ENCODE measurements at places on chromosomes 4 and X. TPM values are rescaled to one million over a fixed set of nuclear protein-coding genes. Genes with fewer than 3 reads are reported as not detected.

GRCh38 chr4:164799410-164799809 lies 45.5 kb downstream of the SMIM31 start:
- DNase-seq = no peak

- no peak for DNase-seq
Measured at GRCh38 chrX:132716006-132716405, 227.2 kb upstream of the MBNL3 start.

DNA sequence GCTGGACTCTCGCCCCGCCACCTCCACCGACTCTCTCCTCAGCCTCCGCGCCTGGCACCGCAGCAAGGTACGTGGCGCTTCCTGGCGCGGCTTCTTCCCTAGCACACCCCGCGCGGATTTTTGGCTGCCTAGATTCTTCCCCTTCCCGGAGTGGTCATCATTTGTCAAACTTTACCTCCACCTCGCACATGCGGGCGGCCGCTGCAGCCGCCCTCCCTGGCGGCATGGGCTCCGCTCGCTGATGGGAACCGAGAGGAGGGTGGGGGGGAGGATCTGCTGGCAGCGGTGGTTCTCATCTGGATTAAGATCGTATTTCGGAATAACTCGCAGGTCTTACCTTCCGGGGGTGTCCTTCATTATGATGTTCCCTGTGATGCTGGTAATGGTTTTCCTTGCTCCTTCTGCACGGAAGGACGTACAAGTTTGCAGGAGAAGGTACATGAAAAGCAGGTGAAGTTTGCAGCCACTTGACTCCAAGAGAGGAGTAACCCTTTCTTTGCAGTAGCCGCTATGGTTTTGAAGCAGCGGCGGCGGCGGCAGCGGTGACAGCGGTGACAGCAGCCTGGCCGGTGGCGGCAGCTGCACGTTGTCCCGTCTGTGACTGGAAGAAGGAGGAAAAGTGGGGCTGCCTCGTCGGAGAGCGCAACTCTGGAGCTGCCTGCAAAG lies 2183.9 kb upstream of the TENM3 start:
- no peak for DNase-seq

DNA sequence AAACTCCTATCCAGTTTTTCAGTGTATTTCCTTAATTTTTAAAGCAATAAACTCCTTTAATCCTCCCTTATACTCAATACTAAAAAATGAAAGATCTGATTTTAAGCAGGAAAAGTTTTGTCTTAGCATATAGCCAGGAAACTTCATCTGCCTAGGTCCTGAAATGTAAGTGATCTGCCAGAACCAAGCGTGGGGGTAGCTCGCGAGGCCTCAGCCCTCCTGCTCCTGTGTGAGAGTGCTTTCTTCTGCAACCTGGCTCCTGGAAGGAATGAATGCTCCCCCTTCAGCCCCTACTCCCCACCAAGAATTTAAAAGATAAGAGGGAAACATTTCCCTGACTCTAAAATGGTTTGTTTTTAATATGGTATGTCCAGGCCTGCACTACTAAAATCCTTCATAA lies 160.1 kb downstream of the CBR4 start:
- no peak for DNase-seq

The CLCN4 gene
- 1.2 TPM for total RNA-seq

The SYTL5 gene
- total RNA-seq = 0.17 TPM

The MRPL1 gene
- total RNA-seq = 54.2 TPM

GRCh38 chrX:2549876-2550275 lies 49.1 kb upstream of the DHRSX start:
- no peak for DNase-seq

- no peak for DNase-seq
Measured at GRCh38 chrX:32745323-32745722, 466.0 kb downstream of the DMD start.

GRCh38 chr4:184331268-184331995 lies 113.8 kb upstream of the ENPP6 start:
- no peak for DNase-seq

DNA sequence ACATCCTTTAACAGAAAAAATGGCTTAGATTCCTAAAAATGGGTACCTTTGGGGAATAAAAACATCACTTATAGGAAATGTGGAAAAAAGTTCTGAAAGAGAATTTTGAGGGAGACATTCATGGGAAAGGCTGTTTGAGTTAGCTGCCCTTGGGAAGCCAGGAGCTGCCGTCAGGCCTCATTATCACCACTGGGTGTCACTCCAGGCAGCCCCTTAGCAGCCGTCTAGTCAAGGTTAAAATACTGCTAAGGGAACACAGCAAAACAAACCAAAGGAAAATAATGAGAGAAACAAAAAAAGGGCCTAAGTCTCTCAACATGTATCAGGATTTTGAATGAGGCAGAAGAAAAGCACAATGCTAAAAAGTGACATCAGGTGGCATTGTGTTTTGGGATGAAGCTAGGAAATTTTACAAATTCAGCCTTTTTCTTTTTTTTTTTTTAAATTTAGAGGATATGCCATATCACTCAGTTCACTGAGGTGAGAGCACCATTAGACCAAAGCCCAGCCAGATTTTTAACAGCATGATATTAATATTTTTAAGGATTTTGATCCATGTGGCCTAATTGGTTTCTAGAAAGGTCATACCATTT lies 235.3 kb downstream of the GPAT3 start:
- DNase-seq = peak; percentile 13

GRCh38 chr4:165493359-165493758 lies 114.6 kb downstream of the CPE start:
- no peak for DNase-seq

GRCh38 chrX:70421618-70422017 lies 1.5 kb upstream of the GDPD2 start:
- no peak for DNase-seq

GRCh38 chr4:52752936-52753335 lies 1.7 kb upstream of the ERVMER34-1 start:
- no peak for DNase-seq

The SMR3B gene
- not detected for total RNA-seq

DNA sequence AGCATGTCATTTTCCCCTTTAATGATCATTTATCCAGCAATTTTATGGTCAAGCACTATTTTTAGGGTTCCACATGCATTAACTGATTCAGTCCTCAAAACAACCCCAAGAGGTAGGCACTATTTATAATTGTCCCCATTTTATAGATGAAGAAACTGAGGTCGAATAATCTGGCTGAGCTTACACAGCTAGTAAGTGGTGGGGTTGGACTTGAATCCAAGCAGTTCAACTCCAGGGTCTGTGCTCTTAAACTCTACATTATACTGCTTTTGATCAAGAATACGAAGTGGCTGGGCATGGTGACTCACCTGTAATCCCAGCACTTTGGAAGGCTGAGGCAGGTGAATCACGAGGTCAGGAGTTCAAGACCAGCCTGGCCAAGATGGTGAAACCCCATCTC lies 3.2 kb upstream of the CHRNA9 start:
- DNase-seq = no peak

GRCh38 chrX:87409113-87409841 lies 108.3 kb upstream of the KLHL4 start:
- peak; percentile 91 for DNase-seq

The XK gene
- total RNA-seq = 0.63 TPM

The RASSF6 gene
- 5.9 TPM for total RNA-seq

DNA sequence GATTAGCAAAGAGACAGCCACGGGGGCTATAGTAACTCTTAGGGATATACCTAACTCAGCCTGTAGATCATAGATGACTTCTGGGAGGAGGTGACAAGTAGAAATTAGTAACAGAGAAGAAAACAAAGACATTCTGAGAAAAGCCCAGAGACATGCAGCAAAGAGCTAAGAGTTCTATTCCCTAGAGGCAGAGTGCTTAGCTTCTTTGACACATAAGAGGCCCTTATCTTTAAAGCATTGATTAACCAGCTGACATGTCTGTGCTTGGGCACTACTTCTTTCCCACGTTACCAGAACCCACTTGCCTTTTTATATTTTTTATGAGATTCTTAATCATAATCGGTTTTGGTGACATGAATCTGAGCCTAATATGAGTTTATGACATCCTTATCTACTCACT lies 179.5 kb downstream of the GABRB1 start:
- DNase-seq = no peak

DNA sequence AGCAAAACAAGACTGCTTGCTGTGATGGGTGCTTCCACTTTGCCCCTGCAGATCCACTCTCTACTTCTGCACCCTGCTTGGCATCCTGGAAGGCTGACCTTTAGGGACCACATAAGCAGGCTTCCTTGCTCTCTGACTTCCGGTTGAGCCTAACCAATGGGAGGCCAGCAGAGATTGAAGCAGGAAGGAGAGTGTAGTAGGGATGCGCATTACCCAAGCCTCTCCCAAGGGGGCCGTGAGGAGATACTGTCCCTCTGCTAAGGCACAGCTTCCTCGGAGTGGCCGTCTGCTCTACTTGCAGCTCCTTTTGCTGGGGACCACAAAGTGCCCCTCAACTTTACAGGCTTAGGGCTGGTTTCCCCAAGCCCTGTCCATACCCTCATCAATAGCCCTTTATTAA lies 624.3 kb upstream of the TENM3 start:
- no peak for DNase-seq

The GPR78 gene
- not detected for total RNA-seq

GRCh38 chrX:71181910-71182799 lies 37.5 kb downstream of the NLGN3 start:
- peak; percentile 84 for DNase-seq

GRCh38 chr4:184553891-184554290 lies 79.5 kb upstream of the IRF2 start:
- no peak for DNase-seq

The STS gene
- 2.2 TPM for total RNA-seq

GRCh38 chrX:133306316-133306715 lies 88.2 kb upstream of the TFDP3 start:
- no peak for DNase-seq

DNA sequence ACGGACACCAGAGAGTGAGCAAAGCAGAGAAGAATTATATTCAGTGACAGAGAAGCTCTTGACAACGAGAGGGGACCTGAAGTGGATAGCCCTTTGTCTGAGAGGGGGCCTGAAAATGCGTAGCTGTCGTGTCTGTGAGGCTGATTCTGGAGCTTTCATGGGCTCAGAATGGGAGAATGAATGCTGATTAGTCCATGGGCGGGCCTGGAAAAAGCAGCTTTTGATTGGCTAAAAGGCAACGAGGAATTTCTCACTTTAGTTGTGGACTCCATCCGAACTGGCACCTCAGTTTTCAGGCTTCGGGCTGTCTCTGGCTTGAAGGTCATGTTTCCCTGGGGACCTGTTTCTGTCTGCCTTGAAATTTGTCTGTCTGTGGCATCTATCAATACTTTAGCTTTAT lies 487.1 kb downstream of the TECRL start:
- no peak for DNase-seq

The LANCL3 gene
- total RNA-seq = 0.12 TPM

DNA sequence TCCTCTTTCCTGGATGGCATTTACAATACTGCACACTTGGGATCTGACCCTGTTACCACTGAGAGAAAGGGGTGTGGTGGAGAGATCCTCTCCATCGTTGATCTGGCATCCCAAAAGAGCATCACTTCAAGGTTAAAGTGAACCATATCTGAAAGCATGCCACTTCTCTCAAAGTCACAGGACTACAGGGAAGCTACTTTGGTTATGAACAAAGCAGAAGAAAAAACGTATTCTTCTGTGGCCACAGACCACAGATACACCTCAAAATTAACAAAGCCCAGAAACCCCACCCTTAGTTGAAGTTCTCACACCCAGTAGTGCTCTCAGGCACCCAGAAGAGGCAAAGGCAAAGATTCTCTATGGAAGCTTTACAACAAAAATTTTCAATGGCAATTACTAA lies 108.3 kb downstream of the JADE1 start:
- DNase-seq = no peak

The ADAM29 gene
- not detected for total RNA-seq

DNA sequence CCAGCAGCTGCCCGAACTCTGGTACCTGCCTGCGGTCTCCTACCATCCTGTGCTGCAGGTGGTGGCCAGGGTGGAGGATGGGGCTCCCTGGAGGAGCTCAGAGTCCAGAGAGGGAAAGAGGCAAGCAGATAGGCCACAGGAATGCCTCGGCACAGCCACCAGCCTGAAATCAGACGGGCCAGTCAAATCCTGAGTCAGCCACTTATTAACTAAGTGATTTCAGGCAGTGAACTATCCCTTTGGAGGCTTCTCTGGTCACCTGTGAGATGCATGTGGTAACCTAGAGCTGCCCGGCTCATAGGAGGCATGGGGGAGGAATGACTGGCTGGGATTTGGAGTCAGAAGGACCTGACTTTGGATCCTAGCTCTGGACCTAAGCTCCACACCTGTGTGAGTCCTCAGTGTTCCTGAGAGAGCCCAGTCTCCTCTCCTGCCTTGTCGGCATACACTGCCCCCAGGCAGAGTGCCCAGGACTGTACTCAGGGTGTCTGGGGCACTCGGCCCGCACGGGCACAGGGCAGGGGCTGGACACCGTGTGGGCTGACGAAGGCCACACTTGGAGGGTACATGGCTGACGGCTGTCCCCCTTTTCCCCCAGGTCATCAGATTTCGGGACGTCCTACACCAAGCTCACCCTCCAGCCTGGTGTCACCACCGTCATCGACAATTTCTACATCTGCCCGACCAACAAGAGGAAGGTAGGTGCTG lies 96.4 kb upstream of the PSAPL1 start:
- peak; percentile 6 for DNase-seq

The MAGEA8 gene
- total RNA-seq = not detected

The BEX5 gene
- total RNA-seq = 1.0 TPM

The KIAA1210 gene
- not detected for total RNA-seq

The PABPC1L2A gene
- not detected for total RNA-seq

GRCh38 chr4:61201961-61202637 lies 2.0 kb downstream of the ADGRL3 start:
- DNase-seq = no peak

- DNase-seq = no peak
Measured at GRCh38 chr4:95091272-95091671, 333.5 kb downstream of the BMPR1B start.

DNA sequence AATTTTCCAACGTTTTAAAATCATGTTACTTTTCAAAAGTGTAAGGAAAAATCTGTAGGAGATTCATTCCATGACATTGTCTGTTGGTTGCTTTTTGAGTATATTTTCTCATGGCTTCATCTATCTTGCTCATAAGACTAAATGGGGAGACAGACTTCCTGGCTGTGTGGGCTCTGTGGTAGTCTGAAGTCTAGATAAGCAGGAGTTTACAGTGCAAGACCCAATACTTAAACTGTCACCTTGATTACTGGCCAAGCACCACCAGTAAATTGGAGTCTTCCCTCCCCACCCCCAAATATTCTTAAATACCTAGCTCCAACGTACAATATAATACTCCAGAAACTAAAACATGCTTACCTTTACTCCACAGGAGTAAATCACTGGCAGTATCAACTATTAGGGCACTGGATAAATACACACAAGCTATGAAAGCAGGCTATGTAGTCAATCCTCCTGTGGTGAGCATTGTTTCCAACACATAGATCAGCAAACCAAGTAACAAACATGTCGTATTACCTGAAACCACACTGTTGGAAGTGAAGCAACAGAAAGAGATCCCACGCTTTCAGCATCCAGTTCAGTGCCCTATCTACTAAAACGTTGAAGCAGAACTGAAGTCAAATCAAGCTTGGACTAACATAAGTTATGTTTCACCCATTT lies 6.2 kb downstream of the HNRNPD start:
- no peak for DNase-seq
